ENCODE measurements at places on chromosomes 6 and 20.

GRCh38 chr6:12534069-12534853 lies 182.3 kb upstream of the PHACTR1 start:
- no peak for DNase-seq

DNA sequence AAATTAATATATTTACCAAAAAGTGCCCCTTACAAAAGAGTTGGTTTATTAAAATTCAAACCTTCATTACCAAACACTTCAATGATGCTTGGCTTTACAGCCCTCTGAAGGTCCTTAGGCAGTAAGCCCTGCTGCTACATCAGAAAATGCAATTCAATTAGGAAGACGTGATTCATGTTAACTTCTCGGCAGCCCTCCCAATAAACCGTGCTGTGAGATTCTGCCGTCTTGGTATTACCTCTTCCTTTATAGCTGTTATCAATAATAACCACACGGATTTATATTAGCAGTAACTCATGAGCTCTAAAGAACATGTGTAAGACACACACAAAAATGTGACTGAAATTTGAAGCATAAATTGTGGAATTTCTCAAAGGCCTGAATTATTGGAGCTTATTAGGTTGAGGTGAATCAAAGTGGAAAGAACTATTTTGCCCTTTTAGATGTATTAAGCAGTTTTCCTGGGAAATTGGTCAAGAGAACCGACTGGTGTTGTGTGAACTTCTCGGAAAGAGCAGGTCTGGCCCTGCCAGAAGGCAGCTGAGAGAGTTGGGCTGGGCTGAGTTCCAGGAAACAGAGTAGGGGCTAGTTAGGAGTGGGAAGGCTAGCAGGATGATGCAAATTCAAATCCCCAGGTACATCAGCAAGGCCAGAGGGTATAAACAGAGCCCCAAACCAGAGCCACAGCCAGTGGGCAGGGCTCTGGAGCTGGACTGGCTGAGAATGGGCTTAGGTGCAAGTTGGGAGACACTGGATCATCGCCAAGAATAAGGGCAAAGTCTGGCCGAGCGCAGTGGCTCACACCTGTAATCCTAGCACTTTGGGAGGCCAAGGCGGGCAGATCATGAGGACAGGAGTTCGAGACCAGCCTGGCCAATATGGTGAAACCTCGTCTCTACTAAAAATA lies 33.1 kb downstream of the FGD2 start:
- no peak for DNase-seq

DNA sequence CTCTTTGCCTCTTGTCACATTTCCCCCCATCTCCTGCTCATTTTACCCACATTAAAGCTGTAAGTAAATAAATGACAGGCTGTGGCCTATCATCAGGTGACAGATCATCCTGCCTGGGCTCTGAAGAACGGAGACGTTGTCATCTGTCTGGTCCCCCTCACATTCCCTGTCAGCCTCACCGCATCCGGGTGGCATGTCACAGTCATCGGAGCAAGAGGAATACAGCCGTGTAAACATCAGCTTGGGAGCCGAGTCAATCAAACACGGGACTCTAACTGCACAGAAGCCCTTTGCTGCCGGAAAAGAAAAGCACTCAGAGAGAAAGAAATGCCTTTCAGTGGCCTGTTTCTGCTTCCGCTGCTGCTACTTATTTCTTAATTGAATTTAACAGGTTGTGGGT lies 371.9 kb upstream of the ID4 start:
- no peak for DNase-seq

DNA sequence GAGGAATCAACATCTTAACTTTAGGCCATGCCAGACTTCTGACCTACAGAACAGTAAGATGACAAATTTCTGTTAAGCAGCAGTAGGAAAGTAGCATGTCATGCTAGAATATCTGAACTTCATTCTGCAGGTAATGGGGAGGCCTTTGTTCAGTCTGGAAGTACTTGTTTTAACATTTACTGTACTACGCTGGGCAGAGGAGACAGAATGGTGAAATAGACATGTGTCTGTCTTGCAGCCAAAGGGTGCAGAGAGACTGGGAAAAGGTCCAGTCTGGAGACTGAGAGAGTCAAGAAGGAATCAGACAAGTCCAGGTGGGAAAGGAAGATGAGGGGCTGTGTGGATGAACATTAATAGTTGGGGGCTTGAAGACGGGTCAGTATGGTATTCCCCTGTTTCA lies 17.5 kb upstream of the ZBTB2 start:
- DNase-seq: no peak

GRCh38 chr6:132651062-132651461 lies 7.9 kb downstream of the TAAR1 start:
- DNase-seq: no peak

- no peak for DNase-seq
Observed at GRCh38 chr20:5146099-5146668, 19.4 kb downstream of the CDS2 start.

- DNase-seq: no peak
Observed at GRCh38 chr6:109804020-109804419, 112.9 kb downstream of the FIG4 start.

DNA sequence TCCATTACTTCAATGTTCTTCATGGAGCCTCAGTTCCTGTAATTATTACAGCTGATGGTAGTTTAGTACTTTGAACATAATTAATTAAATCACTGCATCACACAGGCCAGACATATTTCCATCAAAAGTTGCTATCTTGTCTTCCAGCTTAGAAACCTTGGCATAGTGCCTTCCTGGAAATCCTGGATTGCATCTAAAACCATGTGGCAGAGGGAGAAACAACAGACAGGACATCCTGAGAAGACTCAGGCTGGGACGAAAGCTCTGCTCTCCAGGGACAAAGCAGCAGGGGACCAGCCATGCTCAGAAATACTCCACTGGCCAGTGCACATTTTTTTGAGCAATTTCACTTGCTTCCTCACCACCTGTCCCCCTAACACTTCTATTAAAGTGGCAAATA lies 55.3 kb downstream of the TBX18 start:
- no peak for DNase-seq

- DNase-seq: peak; percentile 6
Observed at GRCh38 chr6:125357515-125358256, 55.9 kb upstream of the HDDC2 start.

- DNase-seq: no peak
Observed at GRCh38 chr20:29079769-29080690, 2177.4 kb upstream of the DEFB115 start.

DNA sequence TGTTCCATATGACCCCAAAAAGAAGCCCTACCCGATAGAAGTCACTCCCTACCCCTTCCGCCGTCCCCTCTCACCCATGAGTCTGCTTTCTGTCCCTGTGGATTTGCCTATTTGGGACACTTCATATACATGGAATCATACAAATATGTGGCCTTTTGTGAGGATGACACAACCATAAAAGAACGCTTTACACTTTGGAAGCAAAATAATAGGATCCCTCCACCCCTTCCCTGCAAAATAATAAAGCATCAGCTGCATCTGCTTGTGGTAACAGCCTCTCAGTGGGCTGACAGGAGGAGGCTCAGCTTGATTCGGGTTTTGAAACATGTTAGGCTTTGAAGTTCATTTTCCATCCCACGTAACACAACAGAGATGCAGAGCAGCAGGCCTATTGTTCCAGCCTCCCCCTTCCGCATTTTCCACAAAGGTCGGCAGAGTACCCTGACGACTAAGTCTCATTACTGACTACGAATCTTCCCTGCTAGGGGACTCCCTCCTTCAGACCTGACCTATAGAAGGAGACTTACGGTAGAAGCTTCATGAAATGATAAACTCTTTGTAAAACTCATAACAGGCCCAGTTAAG lies 99.1 kb downstream of the ALDH8A1 start:
- no peak for DNase-seq

DNA sequence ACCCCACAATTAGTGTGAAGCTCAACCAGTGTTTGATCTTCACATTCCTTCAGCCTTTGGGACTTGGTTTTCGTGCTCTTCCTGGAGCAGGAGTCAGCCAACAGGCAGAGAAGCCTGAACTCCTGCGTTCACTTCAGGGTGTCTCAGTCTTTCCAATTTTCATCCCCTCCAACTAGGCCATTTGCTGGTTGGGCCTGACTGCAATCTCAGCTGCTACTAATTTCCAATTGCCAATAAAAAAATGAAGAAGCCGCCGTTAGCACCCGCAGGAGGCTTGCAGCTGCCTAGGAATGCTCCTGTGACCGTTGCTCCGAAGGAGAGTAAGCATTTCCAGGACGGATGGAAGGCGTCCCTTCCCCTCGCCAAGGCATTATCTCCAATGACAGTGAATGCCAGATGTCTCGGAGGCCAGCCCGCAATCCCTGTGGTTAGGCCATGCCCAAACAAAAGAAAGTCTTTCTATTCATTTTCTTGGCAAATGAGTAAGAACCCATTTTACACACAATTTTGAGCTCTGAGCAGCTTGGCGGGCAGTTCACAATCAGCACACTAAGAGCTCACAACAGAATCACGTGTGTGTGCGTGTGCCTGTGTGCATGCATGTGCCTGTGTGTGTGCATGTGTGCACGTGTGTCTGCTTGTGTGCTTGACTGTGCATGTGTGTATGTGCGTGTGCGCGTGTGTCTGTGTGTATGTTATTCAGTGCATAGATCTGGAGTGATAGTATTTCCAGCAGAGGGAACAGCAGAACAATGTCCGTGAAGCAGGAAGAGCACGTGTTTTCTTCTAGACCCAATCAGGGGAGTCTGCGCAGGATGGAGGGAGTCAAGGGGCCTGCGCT lies 301.2 kb downstream of the SMOC2 start:
- DNase-seq: no peak

- DNase-seq: no peak
Observed at GRCh38 chr6:79687759-79688158, 56.6 kb downstream of the SH3BGRL2 start.

GRCh38 chr6:167499161-167499660 lies 174.3 kb downstream of the TTLL2 start:
- DNase-seq: no peak

GRCh38 chr20:53321596-53321995 lies 272.0 kb downstream of the ZNF217 start:
- no peak for DNase-seq

DNA sequence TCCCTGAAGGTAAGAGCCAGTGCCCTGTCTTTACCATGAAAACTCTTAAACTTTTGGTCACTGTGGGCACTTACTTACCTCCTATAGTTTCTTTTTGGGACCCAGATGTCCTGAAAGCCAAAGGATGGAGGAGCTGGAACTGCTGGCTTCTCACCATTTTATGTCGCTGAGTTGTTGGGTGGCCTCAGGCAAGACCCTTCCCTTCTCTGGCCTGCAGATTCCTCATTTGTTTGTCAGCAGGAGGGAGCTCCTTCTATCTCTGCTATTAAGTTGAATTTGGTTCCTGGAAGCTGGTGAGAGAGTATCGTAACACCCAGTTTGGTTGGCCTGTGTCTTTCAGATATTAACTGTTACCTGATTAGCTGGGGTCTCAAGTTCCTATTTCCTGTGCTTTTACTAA lies 68.2 kb upstream of the MYL9 start:
- DNase-seq: no peak

DNA sequence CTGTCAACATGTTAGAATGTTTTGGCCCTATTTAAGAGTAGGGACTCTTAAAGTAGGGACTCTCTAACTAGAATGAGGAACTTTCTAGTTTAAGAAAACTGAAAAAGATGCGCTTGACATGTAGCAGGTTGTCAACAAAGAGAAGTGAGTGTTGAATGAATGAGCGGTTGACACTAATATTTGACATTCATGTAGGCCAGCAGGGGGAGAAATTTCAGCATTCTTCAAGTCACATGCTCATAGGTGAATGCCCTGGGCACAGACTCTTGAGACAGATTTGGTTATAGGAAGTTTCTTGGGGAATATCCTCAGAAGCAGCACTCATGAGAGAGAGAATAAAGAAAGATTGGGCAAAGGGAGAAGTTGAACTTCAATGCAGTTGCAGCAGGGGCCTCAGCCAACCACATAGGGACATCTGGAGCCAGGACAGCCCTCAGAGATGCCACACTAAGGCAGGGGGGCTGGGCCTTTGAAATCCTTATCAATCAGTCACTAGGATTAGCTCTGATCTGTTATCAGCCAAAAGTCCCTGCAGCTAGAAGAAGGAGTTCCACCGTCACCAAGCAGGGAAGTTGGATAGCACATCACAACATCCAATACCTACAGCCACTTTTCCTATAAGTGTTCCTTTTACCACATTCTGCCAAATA lies 145.1 kb upstream of the FKBP1C start:
- no peak for DNase-seq

DNA sequence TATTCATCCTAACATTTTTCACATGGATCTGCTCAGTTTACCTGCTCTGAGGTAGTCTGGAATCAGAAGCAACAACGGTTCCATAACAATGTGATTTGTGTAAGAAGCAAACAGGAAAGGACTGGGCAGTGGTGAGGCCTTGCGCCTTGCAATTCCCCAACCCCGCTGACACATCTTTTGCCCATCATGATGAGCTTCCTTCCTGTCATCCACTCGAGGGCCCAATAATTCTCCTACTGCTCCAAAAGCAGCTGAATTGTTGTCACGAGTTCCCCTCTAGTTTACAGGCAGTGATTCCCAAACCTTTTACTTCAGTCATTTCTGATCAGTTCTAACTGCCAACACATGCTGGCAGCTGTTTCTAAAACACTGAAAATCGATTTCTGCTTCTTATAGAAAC lies 22.9 kb downstream of the STX7 start:
- DNase-seq: no peak

DNA sequence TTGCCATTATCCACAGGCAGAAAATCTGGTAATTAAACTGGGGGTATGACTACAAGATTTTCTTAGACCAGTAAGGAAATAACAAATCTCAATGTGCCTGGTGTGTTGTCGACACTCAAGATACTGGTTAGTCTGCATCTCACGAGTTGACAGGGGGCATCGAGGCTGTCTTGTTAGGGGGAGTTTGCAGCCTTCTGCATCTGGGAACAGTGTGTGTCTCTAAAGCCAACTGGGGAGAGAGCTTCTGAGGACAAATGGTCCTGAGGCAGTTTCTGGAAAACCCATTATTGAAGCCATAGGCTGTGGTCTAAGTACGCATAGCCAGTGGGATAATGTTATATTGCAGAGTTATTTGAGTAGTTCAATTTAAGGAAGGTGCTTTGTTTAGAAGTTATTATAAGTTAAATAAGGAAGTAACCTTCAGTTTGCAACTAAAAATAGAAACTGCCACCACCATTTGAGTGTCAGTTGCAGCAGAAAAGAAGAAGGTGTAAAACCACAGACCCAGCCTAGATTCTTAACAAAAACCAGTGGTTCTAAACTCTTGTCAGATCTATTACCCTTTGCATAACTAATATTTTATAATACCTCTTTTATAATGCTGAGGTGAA lies 15.4 kb upstream of the MAPK13 start:
- DNase-seq: no peak

DNA sequence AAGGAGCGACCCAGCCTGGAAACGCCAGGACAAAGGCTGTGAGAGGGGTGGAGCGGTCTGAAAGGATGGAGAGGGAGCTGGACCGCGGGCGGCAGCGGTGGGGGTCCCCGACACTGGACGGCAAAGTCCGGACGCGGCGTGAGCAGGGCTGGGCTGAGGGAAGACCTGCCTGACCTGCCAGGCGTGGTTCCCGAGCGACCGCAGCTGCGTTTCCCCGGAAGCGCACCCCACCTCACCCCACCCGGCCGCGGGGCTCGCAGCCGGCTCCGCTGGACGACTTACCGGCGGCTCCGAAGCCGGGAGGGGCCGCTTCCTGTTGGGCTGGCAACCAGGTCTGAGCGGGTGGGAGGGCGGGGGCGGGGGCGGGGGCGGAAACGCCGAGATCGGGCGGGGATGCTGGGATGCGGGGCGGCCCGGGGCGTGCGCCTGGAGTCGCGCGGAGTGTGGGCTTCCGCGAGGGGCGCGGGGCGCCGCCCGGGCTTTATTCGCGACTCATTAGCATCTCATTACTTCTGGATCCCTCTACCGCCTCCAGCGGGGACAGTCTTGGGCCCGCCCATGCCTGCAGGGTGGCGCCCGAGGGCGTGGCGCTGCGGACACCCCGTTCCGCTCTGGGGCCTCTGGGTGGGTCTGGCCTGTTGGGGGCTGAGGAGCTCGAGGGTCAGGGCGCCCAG lies at the start of gene MICAL1:
MICAL1 (minus strand) TSS at position 336 of the 674 bp plus-strand sequence. CDS start 1,576 bp downstream, outside the sequence.
- peak; percentile 73 for DNase-seq

Measured in T follicular helper cell (primary cell).